ENCODE measurements at places on chromosomes 12 and 14. TPM values are rescaled to one million over a fixed set of nuclear protein-coding genes. Genes with fewer than 3 reads are reported as not detected.

Gene STAC3
- 0.59 TPM for total RNA-seq

Gene ABHD12B
- not detected for total RNA-seq

Gene LMO3
- 14.3 TPM for total RNA-seq

Gene CLEC4D
- total RNA-seq = not detected

Gene GPR84
- total RNA-seq = not detected

Gene SMIM41
- 0.20 TPM for total RNA-seq

Gene HRK
- total RNA-seq = under 0.01 TPM

Gene MIP
- total RNA-seq = not detected

Gene PLEKHH1
- total RNA-seq = 0.98 TPM

Gene SLC6A12
- total RNA-seq = not detected

Gene LUM
- total RNA-seq = 67.2 TPM
